ENCODE measurements at places on chromosomes 16 and 17.

GRCh38 chr16:53103811-53104210 lies 49.0 kb downstream of the CHD9 start:
- DNase-seq, result no peak

- no peak for DNase-seq
Observed at GRCh38 chr16:29702269-29702668, 23.3 kb downstream of the QPRT start.

GRCh38 chr16:54430491-54431030 lies 144.0 kb upstream of the IRX3 start:
- no peak for DNase-seq

GRCh38 chr17:64920419-64921172 lies 1.3 kb upstream of the LRRC37A3 start:
- DNase-seq, result no peak

DNA sequence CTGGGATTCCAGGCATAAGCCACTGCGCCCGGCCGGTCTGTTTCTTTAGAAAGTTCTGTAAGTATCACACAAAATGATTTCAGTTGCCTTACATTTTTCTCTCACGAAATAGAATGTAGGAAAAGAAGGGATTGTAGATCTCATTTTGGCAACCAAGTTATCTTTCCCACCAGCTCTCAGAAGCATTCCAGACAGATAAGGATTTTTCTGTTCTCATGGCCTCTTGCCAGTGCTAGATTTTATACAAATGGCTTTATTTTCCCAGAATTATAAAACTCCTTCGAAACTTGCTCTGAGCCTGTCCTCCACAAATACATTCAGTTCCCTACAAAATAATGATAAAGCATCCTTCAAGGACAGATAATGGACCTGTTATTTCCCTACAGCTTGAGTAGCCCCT lies 46.9 kb downstream of the LCMT1 start:
- no peak for DNase-seq

- no peak for DNase-seq
Observed at GRCh38 chr17:5194346-5194745, 2.7 kb upstream of the ZNF594 start.

DNA sequence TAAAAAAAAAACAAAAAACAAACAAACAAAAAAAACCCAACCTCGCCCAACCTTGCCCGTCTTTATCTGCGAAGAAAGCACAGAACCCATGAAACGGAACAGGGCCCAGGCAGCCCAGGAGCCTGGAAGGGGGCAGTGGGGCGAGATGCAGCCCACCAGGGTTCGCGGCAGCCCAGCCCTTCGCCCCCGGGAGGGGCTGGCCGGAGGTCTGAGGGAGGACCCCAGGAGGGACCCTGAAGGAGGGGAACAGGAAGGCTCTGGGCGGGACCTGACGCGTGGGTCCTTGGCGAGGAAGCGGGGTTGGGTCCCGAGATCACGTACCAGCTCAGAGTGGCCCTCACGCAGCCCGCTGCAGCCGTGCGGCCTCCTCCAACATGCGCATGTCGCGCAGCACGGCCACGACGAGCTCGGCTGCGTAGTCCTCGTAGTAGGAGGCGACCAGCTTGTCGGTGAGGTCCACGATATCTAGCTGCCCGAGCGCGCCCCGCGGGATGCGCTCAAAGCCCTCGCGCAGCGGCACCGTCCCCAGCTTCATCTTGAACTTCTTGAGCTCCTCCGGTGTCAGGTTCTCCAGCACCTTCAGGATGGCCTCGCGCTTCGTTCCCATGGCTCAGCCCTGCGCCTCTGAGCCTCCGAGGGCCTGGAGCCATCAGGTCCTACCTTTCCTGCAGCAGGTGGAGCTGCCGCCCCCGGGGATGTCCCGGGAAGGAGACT lies at the start of gene PYDC1:
Gene PYDC1, minus strand, starts transcription at position 714 of the 714 bp plus-strand sequence. Its CDS starts 107 bp downstream, at position 607.
- no peak for DNase-seq

DNA sequence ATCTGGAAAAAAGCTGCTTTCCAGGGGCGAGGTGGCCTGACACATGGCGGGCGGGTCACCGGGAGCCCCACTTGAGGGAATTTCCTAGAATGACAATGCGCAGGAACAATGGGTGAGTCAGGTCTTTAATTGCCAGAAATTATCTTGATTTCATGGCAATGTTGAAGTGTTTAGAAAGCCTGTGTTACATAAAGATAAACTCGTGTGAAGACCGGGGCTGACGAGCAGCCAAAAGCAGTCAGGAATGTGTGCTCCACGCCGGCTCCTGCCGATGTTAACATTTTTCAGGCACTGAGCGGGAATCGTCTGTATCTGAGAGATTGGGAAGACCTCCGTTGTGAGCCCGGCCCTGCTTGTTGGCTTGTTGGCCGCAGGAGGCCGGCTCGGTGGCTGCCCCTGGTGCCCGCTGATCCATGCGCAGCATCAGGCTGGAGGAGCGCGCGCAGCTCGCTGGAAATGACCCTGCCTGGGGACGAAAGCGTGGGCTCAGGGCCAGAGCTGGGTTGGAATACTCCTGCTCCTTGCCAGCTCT lies 353.1 kb downstream of the FOXL1 start:
- DNase-seq, result no peak

DNA sequence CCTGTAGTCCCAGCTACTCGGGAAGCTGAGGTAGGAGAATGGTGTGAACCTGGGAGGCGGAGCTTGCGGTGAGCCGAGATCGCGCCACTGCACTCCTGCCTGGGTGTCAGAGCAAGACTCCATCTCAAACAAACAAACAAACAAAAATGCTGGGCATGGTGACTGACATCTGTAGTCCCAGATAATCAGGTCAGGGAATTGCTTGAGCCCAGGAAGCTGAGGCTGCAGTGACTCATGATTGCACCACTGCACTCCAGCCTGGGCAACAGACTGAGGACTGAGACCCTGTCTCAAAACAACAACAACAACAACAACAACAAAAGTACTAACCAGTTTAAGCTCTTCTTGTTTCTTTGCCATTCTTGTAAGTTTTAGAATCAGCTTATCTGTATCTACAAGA lies 383.0 kb upstream of the PMFBP1 start:
- DNase-seq, result no peak

DNA sequence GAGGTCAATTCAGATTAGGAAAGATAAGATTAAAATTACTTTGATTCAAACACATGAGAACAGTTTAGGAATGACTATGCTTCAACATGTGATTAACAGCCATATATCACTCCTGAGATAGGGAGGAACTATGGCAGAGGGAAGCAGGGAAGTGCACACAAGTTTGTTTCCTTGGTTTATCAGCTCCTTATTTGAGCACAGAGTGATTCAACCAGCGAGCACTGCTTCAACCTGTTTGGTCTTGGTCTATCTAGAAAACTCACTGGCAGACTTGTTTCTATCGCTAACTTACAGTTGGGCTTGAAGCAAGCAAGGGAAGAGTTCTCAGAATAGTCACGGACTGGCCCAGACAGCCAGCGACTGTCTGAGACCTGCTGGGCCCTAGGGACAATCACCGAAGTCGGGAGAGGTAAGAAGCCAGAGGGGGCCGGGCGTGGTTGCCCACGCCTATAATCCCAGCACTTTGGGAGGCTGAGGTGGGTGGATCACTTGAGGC lies 23.5 kb downstream of the TUBG1 start:
- DNase-seq, result no peak

GRCh38 chr17:48523010-48523409 lies 7.8 kb downstream of the HOXB1 start:
- DNase-seq, result no peak

- DNase-seq, result no peak
Observed at GRCh38 chr16:22770866-22771265, 43.1 kb upstream of the HS3ST2 start.

GRCh38 chr16:54750249-54750648 lies 180.4 kb upstream of the IRX5 start:
- DNase-seq, result no peak

DNA sequence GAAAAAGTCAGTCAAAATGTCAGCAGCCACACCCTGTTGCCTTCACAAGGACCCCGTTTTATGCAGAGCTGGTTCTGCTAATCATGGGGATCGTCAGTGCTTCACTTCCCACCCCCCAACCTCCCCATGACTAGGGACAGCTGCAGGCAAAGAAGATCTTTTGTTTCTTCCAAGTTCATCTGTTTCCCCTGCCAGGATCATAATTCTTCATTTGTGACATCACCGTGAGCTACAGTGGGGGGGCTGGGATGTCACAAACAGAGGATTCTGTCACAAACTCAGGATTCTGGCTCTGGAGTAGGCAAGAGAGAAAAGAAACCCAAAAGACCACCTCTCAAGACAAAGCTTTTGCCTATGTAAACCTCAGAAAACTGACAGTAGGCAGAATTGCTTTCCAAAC lies 24.7 kb downstream of the DNAJC7 start:
- DNase-seq, result no peak

DNA sequence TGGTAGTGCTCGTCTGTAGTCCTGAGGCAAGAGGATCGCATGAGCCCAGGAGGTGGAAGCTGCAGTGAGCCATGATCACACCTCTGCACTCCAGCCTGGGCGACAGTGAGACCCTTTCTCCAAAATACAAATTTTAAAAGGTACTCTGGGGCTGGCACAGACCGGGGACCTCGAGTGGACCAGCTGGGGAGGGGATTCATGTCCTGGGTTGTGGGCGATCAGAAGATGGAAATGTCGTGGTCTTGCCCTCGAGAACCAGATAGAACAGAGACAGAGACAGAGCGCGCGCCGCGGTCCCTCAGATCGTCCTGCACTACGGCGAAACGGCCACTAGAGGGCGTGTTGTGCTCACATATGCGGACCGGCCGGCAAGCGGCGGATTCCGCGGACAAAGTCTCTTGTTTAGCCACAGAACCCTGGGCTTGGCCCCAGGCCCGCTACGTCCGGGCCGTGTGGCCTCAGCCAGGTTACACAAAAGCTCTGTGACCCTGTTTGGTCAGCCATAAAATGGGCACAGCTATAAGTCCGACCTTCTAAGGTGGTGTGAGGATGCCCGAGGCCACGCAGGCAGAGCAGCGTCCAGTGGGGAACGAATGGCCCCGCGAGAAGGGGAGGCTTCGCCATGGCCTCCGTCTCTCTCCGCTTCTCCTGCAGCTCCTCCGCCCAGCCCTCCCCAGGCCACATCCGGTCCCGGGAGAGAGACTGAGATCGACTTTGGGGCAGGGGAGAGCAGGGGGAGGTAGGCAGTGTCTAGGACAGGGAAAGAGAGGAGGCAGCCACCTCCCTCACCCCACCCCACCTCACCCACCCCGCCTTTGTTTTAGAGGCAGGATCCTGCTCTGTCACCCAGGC lies 14.6 kb upstream of the SBK1 start:
- peak; percentile 85 for DNase-seq

GRCh38 chr17:76816590-76817135 lies 51.5 kb upstream of the MGAT5B start:
- peak; percentile 53 for DNase-seq

DNA sequence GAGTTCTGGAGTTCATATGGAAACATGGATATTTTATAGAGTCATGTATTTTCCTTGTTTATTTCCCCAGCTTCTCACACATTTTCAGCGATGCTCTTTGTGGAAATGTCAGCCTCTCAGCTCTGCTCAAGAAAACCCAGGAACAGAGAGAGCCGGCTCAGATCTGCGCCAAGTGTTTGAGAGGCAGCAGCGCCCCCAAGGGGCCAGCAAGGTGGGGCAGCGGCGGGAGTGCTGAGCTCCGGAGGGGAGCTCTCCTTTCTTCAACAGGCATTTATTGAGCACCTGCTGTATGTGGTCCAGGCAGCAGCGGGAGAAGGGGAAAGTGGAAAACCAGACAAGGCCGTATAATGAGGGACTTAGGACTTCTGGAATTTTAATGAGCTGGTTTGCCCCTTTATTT lies 421.1 kb upstream of the C16orf82 start:
- DNase-seq, result peak; percentile 22

All from activated naive CD4-positive, alpha-beta T cell treated with Interleukin-2 at 50 U/mL for 16 hours (primary cell).